ENCODE measurements at places on chromosomes 3 and 15.

- DNase-seq: peak; percentile 3
Measured at GRCh38 chr3:127158614-127159229, 34.2 kb upstream of the PRR23E start.

DNA sequence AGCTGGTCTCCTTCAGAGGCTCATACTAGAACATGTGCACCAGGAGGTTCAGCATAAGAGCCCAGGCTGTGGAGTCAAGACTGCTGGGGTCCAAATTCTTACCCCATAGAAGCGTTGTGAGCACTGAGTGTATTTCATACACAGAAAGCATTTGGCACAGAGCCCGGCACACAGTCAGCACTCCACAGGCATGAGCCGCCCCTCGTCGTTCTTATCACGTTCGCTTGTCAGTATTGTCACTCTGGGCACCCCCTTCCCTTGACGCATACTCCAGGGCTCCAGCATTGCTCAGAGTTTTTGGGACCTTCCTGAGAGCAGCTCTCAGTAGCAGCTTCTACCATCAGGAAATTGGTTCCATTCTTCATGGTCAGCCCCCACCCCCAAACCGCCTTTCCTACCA lies 25.2 kb downstream of the CORO2B start:
- DNase-seq: no peak

GRCh38 chr3:153032891-153033290 lies 129.1 kb upstream of the RAP2B start:
- DNase-seq: no peak

GRCh38 chr3:52784021-52784621 lies 6.7 kb downstream of the ITIH1 start:
- DNase-seq: no peak

- DNase-seq: no peak
Measured at GRCh38 chr3:187267306-187267705, 24.2 kb downstream of the MASP1 start.

GRCh38 chr3:185558395-185558794 lies 6.0 kb upstream of the LIPH start:
- DNase-seq: no peak

- no peak for DNase-seq
Measured at GRCh38 chr3:61438253-61439121, 122.9 kb upstream of the PTPRG start.

DNA sequence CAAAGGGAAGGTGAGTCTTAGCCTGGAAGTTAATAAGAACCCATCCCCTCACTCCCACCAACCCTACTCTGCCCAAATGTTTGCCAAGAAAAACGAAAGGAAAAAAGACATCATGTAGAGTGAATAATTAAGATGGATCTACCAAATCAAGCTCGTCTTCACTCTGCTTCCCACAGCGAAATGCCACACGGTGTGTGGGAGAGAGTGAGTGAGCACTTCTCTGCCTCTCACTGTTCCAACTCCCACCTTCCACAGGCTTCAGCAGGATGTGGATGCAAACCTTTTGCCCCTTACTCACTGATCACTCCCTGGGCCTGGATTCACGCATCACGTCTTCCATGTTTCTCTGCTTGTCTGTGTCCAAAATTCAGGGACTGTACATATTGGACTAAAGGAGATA lies 85.4 kb downstream of the WDR76 start:
- no peak for DNase-seq

GRCh38 chr15:85752491-85752961 lies 42.2 kb downstream of the KLHL25 start:
- DNase-seq: no peak

- no peak for DNase-seq
Measured at GRCh38 chr3:106710596-106710995, 666.6 kb upstream of the CCDC54 start.

GRCh38 chr3:156180077-156180476 lies 59.7 kb downstream of the KCNAB1 start:
- no peak for DNase-seq

DNA sequence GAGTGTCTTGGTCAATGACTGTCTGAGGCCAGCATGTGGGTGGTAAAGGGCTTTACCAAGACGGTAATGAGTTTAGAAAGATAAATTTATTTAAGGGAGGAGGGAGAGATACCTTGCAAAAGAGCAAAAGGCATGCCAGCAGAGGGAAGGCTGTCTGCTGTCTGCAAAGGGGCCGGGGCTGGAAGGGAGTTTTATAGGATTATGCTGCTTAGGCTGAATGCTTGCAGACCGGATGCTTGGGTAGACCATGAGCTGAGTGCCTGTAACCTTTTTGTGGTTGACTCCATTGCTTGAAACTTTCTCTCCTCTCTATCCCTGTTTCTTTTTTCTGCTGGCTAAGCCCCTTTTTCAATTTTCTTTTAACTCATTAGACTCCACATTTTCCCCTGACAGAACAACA lies 1543.0 kb downstream of the OTOL1 start:
- no peak for DNase-seq

DNA sequence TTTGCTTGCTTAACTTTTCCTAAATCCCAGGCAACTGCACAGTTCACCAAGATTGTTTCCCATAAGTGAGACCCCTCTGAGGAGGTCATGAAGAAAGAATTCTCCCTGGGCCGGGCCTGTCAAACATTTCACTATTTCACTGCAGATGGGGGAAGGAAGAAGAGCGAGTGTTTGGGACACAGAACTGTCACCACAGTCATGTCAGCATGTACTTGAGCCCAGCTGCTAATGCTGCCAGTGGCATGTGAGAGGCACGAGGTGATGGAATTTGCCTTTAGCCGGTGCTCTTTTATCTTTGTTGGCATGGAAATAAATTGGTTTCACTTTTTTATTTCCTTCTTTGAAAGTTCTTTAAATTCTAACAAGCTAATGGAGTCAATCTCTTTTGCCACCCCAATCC lies 277.9 kb upstream of the GADL1 start:
- DNase-seq: no peak

GRCh38 chr3:129482721-129483120 lies 42.7 kb downstream of the IFT122 start:
- DNase-seq: no peak

GRCh38 chr15:31483053-31483985 lies 156.7 kb downstream of the KLF13 start:
- DNase-seq: no peak

DNA sequence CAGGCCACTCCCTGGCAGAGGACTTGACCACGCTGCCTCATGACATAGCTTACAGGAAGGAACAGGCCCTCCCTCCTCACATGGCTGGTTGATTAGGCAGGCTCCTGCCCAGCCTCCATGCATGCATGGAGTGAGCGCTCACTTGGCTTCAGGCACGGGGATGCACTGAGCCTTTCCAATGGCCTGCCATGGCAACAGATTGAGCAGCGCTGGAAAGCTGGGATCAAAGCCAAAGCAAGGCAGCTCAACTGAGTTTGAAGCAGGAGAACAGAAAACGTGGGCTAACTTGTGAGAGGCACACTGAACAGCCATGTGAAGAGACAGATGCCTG lies 5.9 kb upstream of the GRAMD2A start:
- DNase-seq: peak; percentile 85

- no peak for DNase-seq
Measured at GRCh38 chr3:109640146-109640652, 302.9 kb upstream of the DPPA4 start.

DNA sequence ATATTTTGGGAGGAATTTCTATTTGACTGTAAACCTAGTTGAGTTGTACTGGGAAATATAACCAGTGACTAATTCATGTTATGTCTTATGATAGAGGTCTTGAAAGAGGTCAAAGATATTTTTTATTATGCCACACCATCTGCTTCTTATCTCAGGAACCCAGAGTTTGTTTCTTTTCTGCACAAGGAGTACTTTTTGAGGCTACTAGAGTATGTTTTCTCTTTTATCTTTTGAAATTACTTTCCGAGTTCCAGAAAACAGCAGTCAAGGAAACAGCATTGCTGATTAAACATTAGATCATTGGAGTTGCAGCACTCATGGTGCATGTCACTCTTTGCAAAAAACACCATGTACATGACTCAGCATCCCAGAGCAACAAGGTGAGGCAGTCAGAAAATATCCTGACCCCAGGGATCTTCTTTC lies 645.8 kb upstream of the NR2F2 start:
- no peak for DNase-seq

- no peak for DNase-seq
Measured at GRCh38 chr15:45719490-45719889, 84.7 kb downstream of the SQOR start.

GRCh38 chr15:24955531-24955921 lies 739 bp downstream of the SNRPN start:
- DNase-seq: no peak

GRCh38 chr3:37907906-37908305 lies 46.2 kb downstream of the CTDSPL start:
- DNase-seq: peak; percentile 52

GRCh38 chr3:193744048-193744821 lies 151.2 kb downstream of the OPA1 start:
- DNase-seq: no peak

- DNase-seq: no peak
Measured at GRCh38 chr15:42772144-42772543, 35.2 kb upstream of the CDAN1 start.
